Spinal cord (tissue), 10 donors: ENCODE measurements at places on chromosomes 3 and 15.

- DNase-seq: no peak
Observed at GRCh38 chr3:122992676-122993075, 34.9 kb downstream of the SEMA5B start.

- no peak for DNase-seq
Observed at GRCh38 chr3:116432795-116433194, 12.5 kb downstream of the LSAMP start.

DNA sequence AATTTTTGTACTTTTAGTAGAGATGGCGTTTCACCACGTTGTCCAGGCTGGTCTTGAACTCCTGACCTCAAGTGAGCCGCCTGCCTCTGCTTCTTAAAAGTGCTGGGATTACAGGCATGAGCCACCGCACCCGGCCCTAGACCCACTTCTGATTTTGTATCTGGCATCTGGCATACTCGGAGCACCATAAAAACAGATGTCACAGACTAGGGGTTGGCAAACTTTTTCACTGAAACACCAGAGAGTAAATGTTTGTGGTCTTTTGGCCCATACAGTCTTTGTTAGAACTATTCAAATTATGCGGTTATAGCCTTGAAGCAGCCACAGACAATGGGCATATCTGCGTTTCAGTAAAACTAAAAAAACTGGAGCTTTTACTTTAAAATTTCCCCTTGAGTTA lies 110.7 kb downstream of the TJP1 start:
- no peak for DNase-seq

DNA sequence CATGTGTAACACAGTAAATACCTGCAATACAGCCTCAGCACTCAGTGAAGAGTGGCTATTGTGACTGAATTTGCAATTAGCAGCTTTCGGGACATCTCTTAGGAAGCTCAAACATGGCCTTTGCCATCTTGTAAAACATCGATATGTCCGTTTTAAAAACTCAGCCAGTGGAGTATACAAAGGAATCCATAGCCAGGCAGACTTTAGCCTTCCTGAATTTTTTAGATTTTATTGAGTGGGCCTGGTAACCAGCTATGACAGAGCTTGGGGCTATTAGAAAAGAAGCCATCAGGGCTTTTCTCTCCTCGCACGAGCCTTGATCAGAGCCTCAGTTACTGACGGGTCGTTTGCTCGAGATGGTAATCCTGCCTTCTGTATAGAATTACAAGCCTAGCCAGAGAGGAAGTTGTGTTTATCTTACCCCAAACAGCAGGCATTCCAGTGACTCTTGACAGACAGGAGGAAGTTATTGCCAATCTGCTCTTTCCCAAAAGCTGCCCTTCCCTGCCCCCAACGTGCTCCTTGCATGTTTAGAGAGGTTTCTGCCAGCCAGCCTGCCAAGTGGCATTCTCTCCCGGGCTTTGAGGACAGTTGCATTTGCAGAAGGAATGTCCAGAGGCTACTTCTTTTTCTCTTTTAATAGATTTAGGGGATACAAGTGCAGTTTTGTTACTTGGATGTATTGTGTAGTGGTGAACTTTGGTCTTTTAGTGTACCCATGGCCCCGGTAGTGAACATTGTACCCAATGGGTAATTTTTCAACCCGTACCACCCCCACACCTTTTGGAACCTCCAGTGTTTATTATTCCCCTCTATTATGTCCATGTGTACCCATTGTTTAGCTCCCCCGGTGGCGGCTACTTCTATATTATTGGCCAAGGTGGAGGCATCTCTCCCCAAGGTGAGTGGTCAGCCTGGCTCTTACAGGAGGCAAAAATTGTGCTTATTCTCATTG lies 40.6 kb downstream of the ITPR1 start:
- DNase-seq: no peak

DNA sequence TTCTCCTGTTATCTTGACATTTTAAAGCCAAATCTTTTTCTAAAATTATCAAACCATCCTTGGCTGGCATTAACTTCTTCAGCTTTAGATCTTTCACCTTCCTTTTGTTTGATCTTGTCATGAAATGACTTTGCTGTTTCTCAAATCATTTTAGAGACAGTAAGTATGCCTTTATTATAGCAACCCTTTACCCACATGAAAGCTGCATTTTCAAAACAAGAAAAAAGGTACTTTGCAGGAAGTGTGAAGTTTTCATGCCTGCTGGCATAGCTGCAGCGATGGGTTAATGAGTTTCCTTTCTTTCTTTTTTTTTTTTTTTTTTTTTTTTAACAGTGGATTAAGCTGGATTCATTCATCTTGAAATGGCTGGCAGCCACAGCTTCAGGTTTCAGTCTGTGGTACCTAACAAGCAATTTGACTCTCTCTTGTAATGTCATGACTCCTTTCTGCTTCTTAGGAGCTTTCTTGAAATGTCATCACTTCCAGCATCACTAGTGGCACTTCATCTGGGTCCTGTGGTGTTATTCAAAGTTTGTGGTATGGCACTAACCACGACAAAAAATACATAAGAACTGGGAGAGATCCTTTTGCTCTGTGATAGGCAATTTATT lies 18.8 kb downstream of the SLC25A26 start:
- no peak for DNase-seq

- no peak for DNase-seq
Observed at GRCh38 chr3:116444819-116445310, 422 bp downstream of the LSAMP start.

DNA sequence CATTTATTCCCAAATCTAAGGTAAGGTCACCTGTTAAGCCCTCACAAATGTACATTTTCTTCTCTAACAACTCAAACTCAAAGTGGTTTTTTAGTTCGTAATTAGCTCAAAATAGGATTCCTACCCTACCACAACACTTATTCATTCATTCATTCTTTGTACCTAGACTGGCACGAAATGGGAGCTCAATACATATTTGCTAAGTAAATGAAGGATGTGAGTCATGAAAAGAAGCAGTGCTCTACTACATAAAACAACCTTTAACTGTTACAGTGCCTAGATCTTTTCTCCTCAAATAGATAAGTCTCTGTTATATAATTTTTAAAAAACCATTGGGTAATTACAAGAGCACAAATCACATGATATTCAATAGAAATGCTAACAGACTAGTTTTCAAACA lies 13.1 kb downstream of the RSL24D1 start:
- DNase-seq: no peak

GRCh38 chr3:17749281-17749680 lies 6.8 kb upstream of the TBC1D5 start:
- DNase-seq: no peak

DNA sequence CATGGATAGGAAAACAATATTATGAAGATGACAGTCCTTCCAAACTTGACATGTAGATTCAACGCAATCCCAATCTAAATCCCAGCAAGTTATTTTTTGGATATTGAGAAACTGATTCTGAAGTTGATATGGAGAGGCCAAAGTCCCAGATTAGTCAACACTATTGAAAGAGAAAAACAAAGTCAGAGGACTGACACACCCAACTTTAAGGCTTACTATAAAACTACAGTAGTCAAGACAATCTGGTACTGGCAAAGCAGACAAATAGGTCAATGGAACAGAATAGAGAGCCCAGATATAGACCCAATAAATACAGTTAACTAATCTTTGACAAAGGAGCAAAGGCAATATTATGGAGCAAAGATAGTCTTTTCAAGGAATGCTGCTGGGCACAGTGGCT lies 119.2 kb upstream of the ASB14 start:
- DNase-seq: no peak

GRCh38 chr3:186013312-186013711 lies 75.5 kb upstream of the TRA2B start:
- no peak for DNase-seq

GRCh38 chr3:177306252-177306651 lies 109.0 kb upstream of the TBL1XR1 start:
- no peak for DNase-seq

GRCh38 chr3:194019398-194020165 lies 116.4 kb upstream of the HES1 start:
- DNase-seq: no peak

- DNase-seq: no peak
Observed at GRCh38 chr15:68483165-68483564, 51.2 kb upstream of the ITGA11 start.

DNA sequence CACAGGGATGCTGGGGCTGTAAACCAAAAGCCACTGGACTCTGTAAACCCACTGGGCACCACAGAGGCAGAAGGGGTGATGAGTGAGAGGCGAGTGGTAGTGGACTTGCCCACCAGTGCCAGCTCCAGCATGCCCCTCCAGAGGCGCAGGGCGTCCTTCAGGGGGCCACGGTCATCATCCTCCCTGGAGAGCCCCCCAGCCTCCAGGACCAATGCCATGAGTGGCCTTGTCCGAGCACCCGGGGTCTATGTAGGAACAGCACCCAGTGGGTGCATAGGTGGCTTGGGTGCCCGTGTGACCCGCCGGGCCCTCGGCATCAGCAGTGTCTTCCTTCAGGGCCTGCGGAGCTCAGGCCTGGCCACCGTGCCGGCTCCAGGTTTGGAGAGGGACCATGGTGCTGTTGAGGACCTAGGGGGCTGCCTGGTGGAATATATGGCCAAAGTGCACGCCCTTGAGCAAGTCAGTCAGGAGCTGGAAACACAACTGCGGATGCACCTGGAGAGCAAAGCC lies at the start of gene BFSP2:
BFSP2 (plus strand) TSS at position 51 of the 510 bp plus-strand sequence; CDS start at position 79, 28 bp downstream.
- no peak for DNase-seq

DNA sequence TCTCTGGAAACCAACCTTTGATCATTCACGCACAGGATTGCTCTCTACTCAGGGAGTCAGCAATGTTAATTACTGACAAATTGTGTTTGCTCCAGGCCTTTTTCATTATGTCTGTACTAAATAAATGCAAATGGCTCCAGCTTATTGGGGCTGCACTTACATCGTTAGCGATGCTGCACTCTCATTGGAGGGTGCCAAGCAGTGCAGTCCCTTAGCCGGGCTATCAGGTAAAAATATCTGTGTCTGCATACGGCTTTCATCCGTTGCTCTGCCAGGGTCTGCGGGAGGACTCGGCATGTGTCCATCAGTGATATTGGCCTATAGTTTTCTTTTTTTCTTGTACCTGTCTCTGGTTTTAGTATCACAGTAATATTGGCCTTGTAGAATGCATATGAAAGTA lies 471.5 kb upstream of the CADM2 start:
- no peak for DNase-seq

- no peak for DNase-seq
Observed at GRCh38 chr15:77535845-77536244, 96.9 kb downstream of the LINGO1 start.

- no peak for DNase-seq
Observed at GRCh38 chr15:75763137-75763611, 50.5 kb upstream of the CSPG4 start.

DNA sequence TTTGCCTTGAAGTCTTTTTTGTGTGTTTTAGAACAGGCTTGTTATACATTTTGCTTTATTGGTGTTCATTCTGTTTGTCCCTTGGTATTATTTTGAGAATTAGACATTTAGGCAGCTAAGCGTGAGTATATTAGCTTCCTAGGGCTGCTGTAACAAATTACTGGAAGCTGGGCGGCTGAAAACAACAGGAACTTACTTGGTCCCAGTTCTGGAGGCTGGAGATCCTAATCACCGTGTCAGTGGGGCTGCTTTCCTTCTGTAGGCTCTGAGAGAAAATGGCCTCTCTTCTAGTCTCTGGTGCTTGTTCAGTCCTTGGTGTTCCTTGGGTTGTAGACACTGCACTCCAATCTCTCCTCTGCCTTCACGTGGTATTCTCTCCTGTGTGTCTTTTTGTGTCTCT lies 142.3 kb downstream of the KLHL25 start:
- no peak for DNase-seq

DNA sequence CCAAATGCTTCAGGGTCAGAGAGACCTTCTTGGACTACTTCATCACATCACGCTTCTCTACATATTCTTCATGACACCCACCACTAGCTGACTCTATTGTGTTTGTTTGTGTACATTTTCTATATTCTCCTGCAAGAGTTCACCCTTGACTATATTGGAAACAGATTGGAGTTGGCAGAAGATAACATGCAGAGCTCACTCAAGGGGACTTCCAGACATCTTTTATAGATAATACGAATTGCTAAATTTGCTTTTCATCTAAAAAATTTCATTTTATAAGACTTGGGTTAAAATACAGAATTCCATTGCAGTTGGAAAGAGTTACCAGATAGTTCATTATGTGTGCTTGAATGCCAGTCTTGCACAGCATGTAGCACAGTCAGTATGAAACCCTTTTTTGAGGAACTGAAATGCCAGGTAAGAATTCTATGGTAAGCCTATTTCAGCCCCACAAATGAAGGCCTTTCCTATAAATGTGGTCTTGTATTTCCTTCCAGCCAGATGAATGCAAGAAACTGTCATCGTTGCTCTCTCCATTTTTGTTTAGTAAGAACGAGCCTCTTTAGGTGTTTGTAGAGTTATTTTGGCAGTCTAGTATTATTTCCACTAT lies 177.6 kb downstream of the GHSR start:
- no peak for DNase-seq

GRCh38 chr3:128497305-128498126 lies 4.5 kb upstream of the GATA2 start:
- DNase-seq: no peak

DNA sequence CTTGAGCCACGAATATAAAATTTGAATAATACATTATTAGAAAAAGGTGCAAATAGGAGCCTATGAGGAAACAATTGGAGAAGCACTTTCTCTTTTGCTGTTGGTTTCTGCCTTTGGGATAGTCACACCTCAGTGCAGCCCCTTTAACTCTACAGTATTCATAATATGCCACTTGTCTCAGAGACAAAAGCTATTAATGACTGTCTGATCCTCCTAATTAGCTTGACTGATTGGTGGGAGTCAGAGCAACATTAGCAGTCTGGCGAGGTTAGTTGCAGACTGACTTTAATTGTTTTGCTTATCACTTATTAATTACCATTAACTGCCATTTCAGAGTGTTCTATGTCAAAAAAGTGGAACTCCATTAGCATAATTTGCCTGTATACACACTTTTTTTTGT lies 225.0 kb upstream of the ARHGEF26 start:
- no peak for DNase-seq

GRCh38 chr3:47932421-47932820 lies 83.8 kb downstream of the MAP4 start:
- DNase-seq: no peak
